ENCODE measurements at places on chromosomes 3 and 15. TPM values are rescaled to one million over a fixed set of nuclear protein-coding genes. Genes with fewer than 3 reads are reported as not detected.

TBC1D2B gene
- total RNA-seq, result 30.7 TPM

ANKRD34C gene
- total RNA-seq, result not detected

CLDN18 gene
- total RNA-seq, result not detected

HDC gene
- not detected for total RNA-seq

NR2E3 gene
- 0.10 TPM for total RNA-seq

ARHGEF26 gene
- 4.6 TPM for total RNA-seq

ST3GAL6 gene
- 13.2 TPM for total RNA-seq

XCR1 gene
- not detected for total RNA-seq

EPHB3 gene
- 0.19 TPM for total RNA-seq

SLC7A14 gene
- total RNA-seq, result 3.4 TPM

DPPA4 gene
- total RNA-seq, result 0.92 TPM

CADPS gene
- not detected for total RNA-seq

C2CD4A gene
- 0.05 TPM for total RNA-seq

PLA2G4E gene
- not detected for total RNA-seq

LRRFIP2 gene
- 57.9 TPM for total RNA-seq

RPL39L gene
- total RNA-seq, result 14.7 TPM

TMC3 gene
- total RNA-seq, result not detected

ACSBG1 gene
- total RNA-seq, result under 0.01 TPM
